Kidney (tissue), 22 donors: ENCODE measurements at places on chromosomes 2 and 18. TPM values are rescaled to one million over a fixed set of nuclear protein-coding genes. Genes with fewer than 3 reads are reported as not detected.

Gene ELMOD3
- total RNA-seq: 15.3 TPM

Gene LMAN1
- total RNA-seq: 78.8 TPM

Gene PAX3
- total RNA-seq: not detected

Gene SGO2
- total RNA-seq: 1.7 TPM

Gene CNTNAP5
- total RNA-seq: 0.50 TPM

Gene EVX2
- not detected for total RNA-seq

Gene ZNF407
- 17.8 TPM for total RNA-seq

Gene SNED1
- total RNA-seq: 42.1 TPM

Gene FSHR
- total RNA-seq: 0.54 TPM
